Stimulated activated CD4-positive, alpha-beta T cell treated with anti-CD3 and anti-CD28 coated beads, Interleukin-1b, Interleukin-23, amount 100 ng/mL, for 1 hour (primary cell): ENCODE measurements at places on chromosomes 13 and 19.

- DNase-seq, result no peak
Measured at GRCh38 chr19:46435009-46435408, 6.3 kb upstream of the PNMA8C start.

- no peak for DNase-seq
Measured at GRCh38 chr19:2446381-2446780, 10.4 kb downstream of the LMNB2 start.

DNA sequence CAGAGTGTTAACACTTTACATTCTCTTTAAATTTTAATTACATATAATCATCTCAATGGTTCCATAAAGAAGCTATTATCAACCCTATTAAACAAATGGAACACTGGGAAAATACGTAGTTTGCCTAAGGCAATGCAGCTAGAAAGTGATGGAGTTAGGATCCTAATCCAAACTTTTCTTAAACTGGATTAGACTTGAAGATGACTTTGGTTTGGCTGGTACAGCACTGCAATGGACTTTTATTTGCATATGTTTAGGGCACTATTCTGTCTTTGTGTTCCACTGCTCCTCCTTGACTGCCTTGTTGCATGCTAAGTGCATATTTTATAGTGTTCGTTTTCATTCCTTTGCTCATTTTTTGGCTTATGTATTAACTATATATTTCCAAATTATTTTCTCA lies 133.5 kb upstream of the UFM1 start:
- no peak for DNase-seq

DNA sequence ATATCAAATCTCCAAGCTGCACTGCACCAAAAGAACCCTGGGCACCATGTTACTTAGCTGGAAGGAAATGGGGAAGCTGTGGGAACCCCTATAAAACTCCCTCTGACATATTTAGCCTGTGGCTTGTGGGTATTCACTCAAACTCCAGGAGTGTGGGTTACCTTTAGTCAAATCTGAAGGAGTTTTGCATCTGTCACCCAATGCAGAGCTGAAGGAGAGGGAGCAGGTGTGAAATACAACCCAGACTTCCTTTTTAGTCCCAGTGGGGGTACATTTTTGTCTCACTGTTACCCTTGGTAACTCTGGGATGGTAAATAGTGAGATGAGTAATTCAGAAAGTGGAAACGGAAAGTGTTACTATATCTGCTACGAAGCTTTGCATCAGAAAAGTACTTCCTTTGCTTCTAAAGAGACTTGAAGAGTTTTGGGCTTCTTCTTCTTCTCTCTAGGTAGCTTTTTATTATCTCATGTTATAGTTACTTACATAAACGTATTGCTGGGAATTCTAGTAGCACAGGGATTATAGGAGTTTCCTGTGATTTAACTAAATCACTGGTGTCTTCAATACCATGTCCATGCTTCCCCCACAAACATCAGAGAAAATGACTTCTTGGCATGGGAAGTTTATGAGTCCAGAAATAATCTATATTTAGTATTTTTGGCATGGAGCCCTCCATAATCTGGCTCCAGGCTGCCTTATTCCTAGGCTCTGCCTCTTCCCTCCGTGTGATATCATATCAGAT lies 105.9 kb downstream of the AKAP11 start:
- no peak for DNase-seq

GRCh38 chr19:52140032-52140710 lies 433 bp upstream of the ZNF616 start:
- DNase-seq, result peak; percentile 94

GRCh38 chr19:38685666-38686529 lies 38.4 kb downstream of the ACTN4 start:
- no peak for DNase-seq

DNA sequence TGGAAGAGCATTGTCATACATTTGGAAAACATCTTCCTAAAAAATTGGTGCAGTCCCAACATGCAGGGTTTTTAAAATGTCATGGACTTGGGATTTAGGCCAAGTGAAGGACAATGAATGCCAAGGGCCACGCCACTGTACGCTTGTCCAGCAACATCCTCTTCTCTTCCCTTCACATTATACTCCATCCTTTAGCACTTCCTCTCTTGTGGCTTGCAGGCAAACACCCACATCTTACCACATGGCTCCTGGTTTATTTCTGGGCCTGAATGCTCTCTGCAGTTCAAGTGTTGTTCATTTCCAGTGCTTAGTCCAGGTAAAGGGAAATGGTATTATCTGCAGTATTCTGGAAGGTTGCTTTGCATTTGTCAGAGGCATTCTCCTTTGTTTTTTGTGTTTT lies 45.0 kb downstream of the CBY2 start:
- no peak for DNase-seq

DNA sequence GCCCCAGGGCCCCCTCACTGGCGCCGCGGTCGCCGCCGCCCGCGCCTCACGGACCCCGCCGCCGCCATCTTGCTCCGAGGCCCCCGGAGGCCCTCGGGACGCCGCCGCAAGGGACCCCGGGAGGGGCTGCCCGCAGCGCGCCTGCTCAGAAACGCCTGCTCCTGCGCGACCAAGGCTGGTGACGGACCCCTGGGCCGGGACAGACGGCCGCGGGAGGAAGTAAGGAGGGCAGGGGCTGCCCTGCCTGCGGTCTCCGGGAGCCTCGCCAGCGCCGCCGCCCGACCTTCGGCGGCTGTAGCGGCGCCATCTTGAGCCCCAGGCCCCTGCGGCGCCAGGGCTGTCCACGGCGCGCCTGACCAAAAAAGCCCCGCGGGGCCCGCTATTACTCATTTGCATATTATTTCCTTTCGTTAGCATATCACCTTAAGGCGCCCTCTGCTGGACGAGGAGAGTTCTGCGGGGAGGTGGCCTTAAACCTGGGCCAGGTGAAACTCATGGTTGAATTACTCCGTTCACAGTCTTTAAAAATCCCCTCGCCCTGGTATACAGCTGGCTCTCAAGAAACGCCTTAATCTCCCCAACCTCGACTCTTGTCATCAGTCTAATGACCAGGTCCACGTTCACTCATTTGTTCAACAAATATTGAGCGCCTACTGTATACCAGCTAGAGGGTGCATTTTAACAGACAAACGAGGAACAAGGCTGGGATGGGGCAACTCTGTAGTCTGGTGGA lies at the start of gene REXO1:
Gene REXO1 (minus strand): TSS at position 85 of the 733 bp plus-strand sequence. CDS start 125 bp downstream, outside the sequence.
- peak; percentile 96 for DNase-seq

DNA sequence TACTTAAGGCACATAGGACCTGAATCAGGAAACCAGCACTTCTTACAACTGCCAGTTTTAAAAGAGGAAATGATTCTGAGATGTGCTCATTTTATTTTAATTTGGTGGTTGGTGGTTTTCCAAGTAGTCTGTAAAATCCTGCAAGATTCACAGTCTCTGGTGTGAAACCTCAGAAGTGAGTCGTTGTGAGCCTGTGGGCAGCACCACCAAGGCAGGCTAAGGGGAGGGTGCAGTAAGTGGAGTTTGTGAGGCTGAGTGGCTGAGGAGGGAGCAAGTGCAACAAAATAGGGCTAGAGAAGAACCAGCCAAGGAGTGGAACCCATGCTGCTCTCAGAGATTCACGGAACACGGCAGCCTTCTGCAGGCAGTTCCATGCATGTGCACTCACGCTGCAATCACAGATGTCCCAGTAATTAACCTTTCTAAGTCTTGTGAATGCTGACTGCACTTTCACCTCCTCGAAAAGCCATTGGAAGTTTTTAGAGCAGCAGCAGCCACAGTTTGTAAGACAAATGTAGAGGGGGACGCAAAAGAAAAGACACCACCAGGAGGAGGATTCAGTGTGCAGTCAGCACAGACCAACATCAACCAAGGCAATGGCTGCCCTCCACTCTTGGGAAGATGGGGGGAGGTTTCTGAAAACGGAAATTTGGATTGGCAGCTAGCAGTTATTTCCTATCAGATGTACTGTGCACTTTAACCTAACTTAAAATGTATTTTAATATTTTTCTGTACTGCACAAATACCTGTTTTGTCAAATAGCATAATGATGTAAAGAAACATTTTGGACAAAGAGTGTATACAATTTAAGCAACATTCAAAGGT lies 44.9 kb downstream of the ESD start:
- DNase-seq, result no peak

GRCh38 chr13:62193919-62194318 lies 778.3 kb upstream of the PCDH20 start:
- no peak for DNase-seq

DNA sequence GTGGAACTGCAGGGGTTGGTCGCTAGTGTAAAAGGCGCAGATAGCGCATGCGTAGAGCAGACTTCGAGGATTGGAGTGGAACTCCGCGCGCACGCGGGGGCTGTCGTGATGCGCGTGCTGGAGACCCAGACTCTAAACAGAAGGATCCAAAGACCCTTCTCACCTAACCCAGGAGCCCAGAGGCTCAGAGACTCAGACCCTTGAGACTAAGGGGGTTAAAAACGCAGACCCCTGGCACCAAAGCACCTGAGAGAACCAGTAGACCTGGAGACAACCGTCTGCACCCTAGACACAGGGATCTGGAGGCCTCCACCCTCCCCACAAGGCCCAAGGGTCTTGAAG lies 567 bp upstream of the CTU1 start:
- no peak for DNase-seq

- no peak for DNase-seq
Measured at GRCh38 chr13:31980830-31981229, 50.7 kb upstream of the FRY start.

DNA sequence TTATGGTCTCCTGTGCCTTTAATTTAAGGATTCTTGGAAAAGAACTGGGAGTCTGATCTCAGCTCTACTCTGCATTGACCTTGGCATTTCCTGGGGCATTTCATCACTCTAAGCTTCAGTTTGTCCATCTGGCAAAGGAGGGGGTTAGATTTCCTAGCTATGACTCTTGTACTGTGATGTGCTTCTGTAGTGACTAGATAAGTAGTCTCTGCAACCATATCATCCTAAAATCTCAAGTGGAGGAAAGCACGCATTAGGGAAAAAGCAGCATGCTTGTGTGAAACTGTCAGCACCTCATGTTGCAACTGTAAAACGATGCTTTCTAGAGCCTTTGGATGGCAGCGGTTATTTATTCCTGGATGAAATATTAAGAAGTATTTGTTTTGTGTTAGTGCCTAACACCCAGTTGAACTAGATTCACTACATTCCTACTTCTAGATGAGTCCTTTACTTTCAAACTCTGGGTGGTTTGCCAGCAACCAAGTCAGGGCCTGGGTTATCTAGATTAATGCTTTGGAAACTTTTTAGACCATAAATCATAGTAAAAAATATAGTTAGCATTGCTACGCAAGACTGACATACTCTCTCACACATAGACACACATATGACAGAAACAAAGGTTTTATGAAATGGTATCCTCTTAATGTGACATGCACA lies 6.8 kb downstream of the WDFY2 start:
- no peak for DNase-seq

DNA sequence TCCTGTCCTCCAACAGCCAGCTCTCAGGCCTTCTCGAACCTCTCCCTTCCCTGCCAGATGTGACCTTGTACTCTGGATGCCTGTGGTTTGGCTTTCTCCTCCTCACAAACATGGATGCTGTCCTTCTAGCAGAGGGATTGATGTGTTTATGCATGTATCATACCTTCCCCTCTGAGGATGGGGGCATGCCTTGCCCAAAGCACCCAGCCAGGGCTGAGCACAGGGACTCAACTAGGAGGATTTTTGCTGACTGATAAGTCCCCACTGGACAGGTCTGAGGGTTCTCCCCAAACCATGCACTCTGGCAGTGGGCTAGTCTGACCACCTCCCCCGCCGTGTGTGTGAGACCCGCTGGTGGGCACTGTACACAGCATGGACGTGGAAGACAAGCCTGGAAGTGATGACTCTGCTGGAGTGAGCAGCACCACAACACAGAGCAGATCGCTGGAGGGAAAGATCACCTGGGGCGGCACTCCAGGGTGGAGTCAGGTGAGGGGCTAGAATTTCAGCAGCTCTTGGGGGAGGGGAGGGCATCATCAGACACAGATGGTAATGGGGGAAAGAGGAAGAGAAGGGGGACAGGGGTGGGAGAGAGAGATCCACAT lies 360.3 kb upstream of the ZNF507 start:
- no peak for DNase-seq

DNA sequence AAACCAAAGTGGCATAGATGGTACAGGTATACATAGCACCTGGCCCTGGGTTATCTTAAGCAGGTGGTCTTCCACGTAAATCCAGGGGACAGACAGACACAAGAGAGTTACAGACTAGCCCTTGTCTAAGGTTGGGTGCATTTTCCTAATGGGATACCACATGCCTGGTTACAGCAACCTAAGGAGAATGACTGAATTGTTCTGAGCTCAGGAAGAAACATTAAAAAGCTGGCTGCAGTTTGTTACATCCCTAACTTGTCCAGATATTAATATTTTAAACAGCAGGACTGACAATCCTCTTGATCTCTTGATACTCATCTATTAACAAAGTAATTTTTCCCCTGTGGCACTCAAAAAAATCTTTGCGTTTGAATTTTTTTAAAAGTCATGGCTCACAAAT lies 102.2 kb upstream of the SERP2 start:
- no peak for DNase-seq

DNA sequence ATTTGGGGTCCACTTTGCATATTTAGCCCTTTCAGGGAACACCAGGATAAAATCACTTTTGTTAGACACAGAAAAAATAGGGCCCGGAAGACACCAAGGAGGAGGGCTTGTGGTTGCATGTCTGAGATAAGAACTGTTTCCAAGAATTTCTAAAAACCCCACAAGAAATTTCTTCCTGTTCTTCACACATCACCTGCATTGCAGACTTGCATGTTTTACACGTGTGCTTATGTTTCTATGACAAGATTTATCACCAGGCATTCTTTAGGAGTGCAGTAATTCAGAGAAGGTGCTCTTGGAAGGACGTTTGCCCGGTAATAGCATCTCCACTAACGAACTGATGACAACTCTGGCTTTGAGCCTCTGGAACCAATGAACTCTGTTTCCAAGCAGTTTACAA lies 7.1 kb upstream of the ACTL9 start:
- no peak for DNase-seq

GRCh38 chr13:110129076-110129475 lies 177.9 kb downstream of the COL4A1 start:
- DNase-seq, result no peak

- DNase-seq, result no peak
Measured at GRCh38 chr13:23621316-23621645, 51.1 kb downstream of the TNFRSF19 start.

DNA sequence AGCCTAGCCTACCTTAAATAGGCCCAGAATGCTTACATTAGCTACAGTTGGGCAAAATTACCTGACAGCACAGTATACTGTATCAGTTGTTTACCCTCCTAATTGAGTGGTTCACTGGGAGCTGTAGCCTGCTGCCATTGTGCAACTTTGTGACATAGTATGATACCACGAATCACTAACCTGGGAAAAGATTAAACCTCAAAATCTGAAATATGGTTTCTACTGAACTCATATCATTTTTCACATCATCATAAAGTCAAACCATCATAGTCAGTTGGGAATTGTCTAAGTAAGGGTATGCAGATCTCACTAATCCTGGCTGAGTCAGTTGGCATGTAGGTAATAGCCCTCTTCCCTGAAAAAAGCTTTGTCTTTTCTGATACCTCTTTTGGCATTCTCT lies 9.2 kb downstream of the PAN3 start:
- DNase-seq, result no peak

DNA sequence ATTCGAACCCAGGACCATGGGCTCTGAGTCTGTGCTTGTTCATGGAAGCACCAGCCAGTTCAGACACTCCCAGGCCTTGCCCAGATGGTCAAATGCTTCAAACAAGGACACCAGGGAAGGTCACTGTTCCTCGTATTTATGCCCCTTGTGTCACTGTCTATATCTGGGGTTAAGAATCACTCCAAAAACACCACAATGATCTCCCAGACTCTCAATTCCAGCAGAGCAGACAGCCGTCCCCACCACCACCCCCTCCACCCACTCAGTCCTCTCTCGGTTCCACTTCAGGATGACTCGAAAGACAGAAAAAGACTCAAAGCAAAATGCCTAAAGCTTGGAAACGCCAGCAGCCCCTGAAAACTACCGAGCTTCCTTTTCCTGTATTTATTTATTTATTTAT lies 79.0 kb downstream of the INSR start:
- no peak for DNase-seq
